Muscle of leg (tissue), 16 donors: ENCODE measurements at places on chromosomes 4 and X. TPM values are rescaled to one million over a fixed set of nuclear protein-coding genes. Genes with fewer than 3 reads are reported as not detected.
A peak's percentile ranks its signal among the peaks of the same experiment; 100 is the strongest.

The CC2D2A gene
- total RNA-seq = 20.8 TPM

The ADH1A gene
- total RNA-seq = 0.49 TPM

The PLP1 gene
- 72.8 TPM for total RNA-seq

The CD99 gene
- total RNA-seq = 158 TPM

The DUSP21 gene
- total RNA-seq = not detected

The LEF1 gene
- total RNA-seq = 3.4 TPM

The ZRSR2 gene
- 5.5 TPM for total RNA-seq

The CENPE gene
- 6.0 TPM for total RNA-seq

The PAGE2 gene
- total RNA-seq = not detected

The PDGFRA gene
- total RNA-seq = 100 TPM

DNA sequence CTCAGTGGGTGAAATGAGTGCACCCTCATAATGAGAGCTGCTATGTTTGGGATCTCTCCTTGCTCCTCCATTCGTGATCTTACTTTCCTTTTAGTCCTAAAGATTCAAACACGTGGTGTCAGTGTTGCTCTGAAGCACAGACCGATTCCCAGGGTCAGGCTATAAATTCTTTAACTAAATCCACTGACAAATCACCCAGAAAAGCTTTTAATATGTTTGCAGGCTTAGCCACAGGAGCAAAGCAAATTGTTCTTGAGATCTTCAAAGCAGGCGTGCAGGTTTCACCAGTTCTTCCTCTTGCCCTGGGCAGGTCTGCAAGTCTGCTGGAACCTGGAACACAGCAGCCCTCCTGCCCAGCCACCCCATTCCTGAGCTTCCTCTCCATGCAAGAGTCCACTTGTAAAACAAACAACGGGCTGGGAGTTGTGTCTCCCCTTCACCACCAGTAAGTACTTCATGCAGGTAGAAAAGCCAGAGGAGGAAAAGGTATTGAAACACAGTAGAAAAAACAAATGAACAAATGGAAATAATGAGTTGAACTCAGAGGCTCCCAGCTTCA is 70.1 kb upstream of the ENPP6 start:
- no peaks in the 10 kb centered on the region for H3K36me3 ChIP-seq
- H3K27ac ChIP-seq = no peak overlapping the region
- no peaks in the 10 kb centered on the region for H3K27me3 ChIP-seq

GRCh38 chr4:187212446-187213080 is 488.9 kb upstream of the FAT1 start:
- peak overlapping the region; percentile 62 for H3K27ac ChIP-seq
- H3K36me3 ChIP-seq = no peaks in the 10 kb centered on the region
- H3K4me3 ChIP-seq = no peak overlapping the region
- no peaks in the 10 kb centered on the region for H3K27me3 ChIP-seq

- no peak overlapping the region for H3K27ac ChIP-seq
- DNase-seq = no peak
- no peaks in the 10 kb centered on the region for H3K36me3 ChIP-seq
- H3K4me3 ChIP-seq = no peak overlapping the region
These were observed 1105.9 kb downstream of the ARAP2 start for GRCh38 chr4:35138449-35138848.

DNA sequence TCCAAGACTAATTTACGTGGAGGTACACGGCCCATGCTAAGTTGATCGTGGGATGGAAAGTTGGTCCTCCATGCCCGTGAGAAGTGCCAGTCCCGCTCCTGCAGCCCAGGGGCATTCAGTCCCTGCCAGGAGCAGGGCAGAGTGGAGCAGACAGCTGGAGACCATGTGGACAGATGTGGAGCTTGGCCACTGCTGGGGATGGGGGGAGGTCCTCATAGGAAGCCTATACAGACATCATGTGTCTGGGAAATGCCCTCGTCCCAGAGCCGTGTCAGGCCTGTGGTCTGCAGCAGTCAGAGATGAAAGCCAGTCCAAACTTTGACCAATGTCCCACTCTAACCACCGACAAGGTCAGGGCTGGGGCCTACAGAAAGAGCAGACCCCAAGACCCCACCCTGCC is 118.4 kb downstream of the CPZ start:
- no peak overlapping the region for H3K27ac ChIP-seq
- H3K27me3 ChIP-seq = peaks cover 29% of the 10 kb centered on the region
- H3K4me1 ChIP-seq = no peaks in the 10 kb centered on the region
- no peaks in the 10 kb centered on the region for H3K36me3 ChIP-seq
- no peak for DNase-seq
- no peak overlapping the region for H3K4me3 ChIP-seq

GRCh38 chr4:173088144-173088543 is 80.5 kb upstream of the GALNT7 start:
- H3K36me3 ChIP-seq = no peaks in the 10 kb centered on the region
- H3K27me3 ChIP-seq = no peaks in the 10 kb centered on the region
- no peak for DNase-seq
- H3K4me3 ChIP-seq = no peak overlapping the region

GRCh38 chr4:123110685-123111084 is 188.3 kb upstream of the NUDT6 start:
- no peak overlapping the region for H3K4me3 ChIP-seq
- no peak for DNase-seq
- no peaks in the 10 kb centered on the region for H3K27me3 ChIP-seq
- H3K27ac ChIP-seq = peak overlapping the region; percentile 5
- H3K36me3 ChIP-seq = peaks cover 13% of the 10 kb centered on the region
